Vagina (tissue), 2 donors: ENCODE measurements at places on chromosomes 7 and 10.

- DNase-seq: no peak
- no peaks in the 10 kb centered on the region for H3K36me3 ChIP-seq
- no peak overlapping the region for H3K4me3 ChIP-seq
These were observed 27.3 kb upstream of the AFAP1L2 start for GRCh38 chr10:114431414-114432135.

DNA sequence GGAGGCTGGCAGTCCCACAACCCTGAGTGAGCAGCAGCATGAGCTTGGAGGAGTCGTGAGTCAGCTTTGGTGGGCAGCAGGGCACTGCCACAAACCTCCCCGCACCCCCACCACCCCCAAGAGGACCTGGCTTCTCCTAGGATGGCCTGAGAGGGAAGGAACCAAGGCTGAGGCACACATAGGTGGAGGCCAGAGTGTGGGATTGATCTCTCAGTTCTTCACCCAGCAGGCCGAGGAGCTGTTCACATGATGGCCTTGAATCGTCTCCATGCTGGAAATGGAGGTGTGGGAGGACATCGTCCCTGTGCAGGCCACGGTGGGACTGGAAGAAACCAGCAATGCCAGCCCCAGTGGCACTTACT is 17.4 kb upstream of the GDF10 start:
- H3K4me1 ChIP-seq: peaks cover 8% of the 10 kb centered on the region
- no peaks in the 10 kb centered on the region for H3K27me3 ChIP-seq
- H3K36me3 ChIP-seq: no peaks in the 10 kb centered on the region

DNA sequence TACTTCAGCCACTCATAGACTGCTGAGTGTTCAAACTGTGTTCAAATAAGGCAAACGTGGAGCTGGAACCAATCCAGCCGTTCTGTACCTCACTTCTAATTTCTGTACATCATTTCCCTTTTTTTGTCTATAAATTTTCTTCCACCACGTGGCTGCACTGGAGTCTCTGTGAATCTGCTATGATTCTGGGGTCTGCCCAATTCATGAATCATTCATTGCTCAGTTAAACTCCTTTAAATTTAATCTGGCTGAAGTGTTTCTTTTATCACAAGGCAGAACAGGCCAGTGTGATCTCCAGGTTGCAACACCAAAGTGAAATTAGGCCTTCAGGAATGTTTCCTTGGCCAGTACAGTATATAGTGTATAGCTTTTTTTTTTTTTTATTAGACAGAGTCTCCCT is 53.5 kb downstream of the DNAJC12 start:
- no peak overlapping the region for H3K4me3 ChIP-seq
- H3K36me3 ChIP-seq: no peaks in the 10 kb centered on the region
- no peak overlapping the region for H3K27ac ChIP-seq
- H3K4me1 ChIP-seq: no peaks in the 10 kb centered on the region

GRCh38 chr10:14554491-14555205 is 220.0 kb downstream of the FAM107B start:
- H3K36me3 ChIP-seq: no peaks in the 10 kb centered on the region
- H3K27ac ChIP-seq: no peak overlapping the region
- peaks cover 31% of the 10 kb centered on the region for H3K4me1 ChIP-seq
- no peak overlapping the region for H3K4me3 ChIP-seq
- no peaks in the 10 kb centered on the region for H3K27me3 ChIP-seq
- DNase-seq: no peak

- no peak for DNase-seq
- H3K27me3 ChIP-seq: no peaks in the 10 kb centered on the region
- no peak overlapping the region for H3K4me3 ChIP-seq
- no peaks in the 10 kb centered on the region for H3K4me1 ChIP-seq
- no peak overlapping the region for H3K27ac ChIP-seq
These were observed 15.9 kb upstream of the CD36 start for GRCh38 chr7:80622541-80622940.

DNA sequence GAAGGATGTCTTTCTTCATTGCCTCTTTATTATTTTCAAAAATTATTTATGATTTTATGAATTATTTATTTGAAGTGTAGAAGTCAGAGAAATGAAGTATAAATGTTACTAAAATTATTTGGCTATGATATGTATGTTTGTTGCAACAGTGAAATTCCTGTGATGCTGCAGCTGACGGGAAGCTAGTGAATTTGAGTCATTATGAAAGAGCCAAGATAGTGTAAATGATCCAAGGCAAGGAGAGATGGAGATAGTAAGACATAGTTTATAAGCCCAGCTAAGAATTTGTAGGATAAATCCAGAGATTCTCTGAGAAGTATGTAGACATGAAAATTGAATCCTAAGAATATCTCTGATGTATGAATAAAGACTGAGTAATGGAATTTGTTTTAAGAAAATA is 30.8 kb downstream of the CASD1 start:
- H3K4me1 ChIP-seq: no peaks in the 10 kb centered on the region
- no peaks in the 10 kb centered on the region for H3K36me3 ChIP-seq

DNA sequence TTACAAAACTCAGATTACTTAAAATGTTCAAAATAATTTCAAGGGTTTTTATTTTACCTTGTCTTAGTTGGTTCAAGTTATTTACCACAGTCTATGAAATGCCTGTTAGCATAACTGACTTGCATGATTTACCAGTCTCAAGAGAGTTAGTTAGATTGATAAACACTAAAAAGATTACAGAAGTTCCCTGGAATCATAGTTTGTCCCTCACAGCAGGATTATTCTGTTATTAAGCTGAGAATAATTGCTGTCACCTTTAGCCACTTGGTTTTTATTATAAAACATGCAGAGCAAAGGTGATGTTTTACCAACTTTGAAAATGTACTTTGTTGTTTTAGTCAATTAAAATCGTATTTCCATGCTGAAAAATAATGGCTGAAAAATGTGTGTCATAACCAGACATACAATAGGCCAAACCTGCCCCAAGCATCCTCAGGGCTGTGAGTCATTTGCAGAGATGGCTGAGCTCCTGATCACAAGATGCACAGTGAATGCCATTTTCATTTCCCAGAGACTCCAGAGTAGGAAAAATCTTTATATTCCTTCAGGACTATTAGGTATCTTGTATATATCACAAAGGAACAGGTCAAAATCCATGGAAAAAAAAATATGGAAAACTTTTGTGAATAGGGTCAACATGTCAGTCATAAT is 87.8 kb upstream of the DKK1 start:
- no peak for DNase-seq
- H3K27me3 ChIP-seq: no peaks in the 10 kb centered on the region
- H3K36me3 ChIP-seq: no peaks in the 10 kb centered on the region
- no peak overlapping the region for H3K4me3 ChIP-seq
- no peak overlapping the region for H3K27ac ChIP-seq
- H3K4me1 ChIP-seq: no peaks in the 10 kb centered on the region

DNA sequence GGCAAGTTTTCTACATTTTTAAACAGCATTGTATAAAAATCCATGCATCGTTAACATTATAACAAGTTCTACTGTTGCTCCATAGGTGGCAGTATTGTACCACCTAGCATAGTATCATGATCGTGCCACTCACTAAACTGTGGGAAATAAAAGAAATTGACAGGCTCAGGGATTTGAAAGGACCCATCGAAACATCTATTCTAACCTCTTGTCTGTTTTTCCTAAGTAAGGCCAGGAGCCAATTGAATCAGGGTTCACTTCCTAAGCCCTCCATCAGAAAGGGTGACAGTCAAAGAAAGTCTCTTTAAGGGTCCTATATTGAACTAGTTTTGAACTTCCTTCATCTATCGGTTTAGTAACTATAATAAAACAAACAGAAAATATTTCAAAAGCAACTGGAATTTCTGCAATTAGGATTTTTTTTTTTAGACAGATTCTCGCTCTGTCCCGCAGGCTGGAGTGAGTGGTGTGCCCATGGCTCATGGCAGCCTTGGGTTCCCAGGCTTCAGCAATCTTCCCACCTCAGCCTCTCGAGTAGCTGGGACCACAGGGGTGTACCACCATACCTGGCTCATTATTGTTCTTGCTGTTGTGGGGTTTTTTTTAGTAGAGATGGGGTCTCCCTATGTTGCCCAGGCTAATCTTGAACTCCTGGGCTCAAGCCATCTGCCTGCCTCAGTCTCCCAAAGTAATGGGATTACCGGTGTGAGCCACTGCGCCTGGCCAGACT is 9.4 kb downstream of the HACD1 start:
- H3K27me3 ChIP-seq: no peaks in the 10 kb centered on the region
- no peak for DNase-seq
- H3K27ac ChIP-seq: no peak overlapping the region
- no peaks in the 10 kb centered on the region for H3K36me3 ChIP-seq
- H3K4me1 ChIP-seq: no peaks in the 10 kb centered on the region

DNA sequence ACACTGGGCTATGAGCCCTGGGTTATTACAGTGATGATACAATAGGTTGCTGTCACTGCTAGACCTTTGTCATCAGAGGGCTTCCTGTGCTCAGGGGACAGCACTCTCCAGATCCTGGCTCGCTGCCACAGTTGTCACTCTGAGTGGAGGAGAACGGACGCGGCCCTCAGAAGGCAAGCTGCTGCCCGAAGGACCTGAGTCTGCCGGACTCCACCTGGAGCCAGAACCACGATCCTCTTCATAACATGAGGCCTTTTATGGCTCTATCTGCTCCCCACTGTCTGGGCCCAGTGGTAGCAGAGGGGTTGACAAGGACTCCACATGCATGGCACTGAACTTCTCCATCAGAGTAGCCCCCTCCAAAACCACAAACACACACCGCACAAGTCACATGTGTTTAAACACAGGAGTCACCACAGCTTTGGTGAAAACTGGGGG is 94.7 kb upstream of the EFCAB10 start:
- no peaks in the 10 kb centered on the region for H3K27me3 ChIP-seq
- no peaks in the 10 kb centered on the region for H3K36me3 ChIP-seq
- no peak overlapping the region for H3K27ac ChIP-seq
- H3K4me3 ChIP-seq: no peak overlapping the region

DNA sequence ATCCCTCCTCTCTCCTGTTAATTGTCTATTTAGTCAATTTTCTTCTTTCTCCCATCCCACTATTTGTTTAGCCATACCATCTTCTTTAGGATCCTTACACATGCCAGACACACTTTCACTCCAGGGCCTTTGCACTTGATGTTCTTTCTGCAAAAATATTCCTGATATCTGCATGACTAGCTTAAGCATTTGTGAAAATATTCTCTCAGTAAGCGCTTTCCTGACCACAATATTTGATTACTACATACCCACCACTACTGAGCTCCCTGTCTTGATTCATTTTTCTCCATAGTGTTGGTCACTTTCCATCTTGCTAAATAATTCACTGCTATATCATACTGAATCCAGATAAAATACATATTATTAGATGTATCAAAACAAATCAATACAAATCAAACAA is 75.1 kb downstream of the SEMA3D start:
- no peak for DNase-seq
- no peaks in the 10 kb centered on the region for H3K4me1 ChIP-seq
- no peak overlapping the region for H3K4me3 ChIP-seq
- no peaks in the 10 kb centered on the region for H3K27me3 ChIP-seq
- no peak overlapping the region for H3K27ac ChIP-seq

DNA sequence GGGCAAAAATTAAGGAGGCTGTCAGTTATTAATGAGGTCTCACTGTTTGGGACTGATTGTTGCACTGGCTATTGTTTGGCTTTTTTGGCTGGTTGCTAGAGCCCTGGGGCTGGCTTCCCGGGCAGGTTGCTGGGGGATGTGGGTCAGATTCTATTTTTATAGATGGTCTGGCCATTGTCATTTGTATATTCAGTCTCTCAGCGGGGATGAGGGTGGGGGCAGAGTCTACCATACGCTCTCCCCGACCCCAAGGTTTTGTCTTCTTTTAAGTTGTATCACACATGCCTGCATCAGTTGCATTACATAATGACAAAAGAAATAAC is 84.3 kb upstream of the GRB10 start:
- H3K36me3 ChIP-seq: no peaks in the 10 kb centered on the region
- peaks cover 15% of the 10 kb centered on the region for H3K4me1 ChIP-seq
- no peaks in the 10 kb centered on the region for H3K27me3 ChIP-seq
- H3K4me3 ChIP-seq: no peak overlapping the region

GRCh38 chr7:133910761-133911160 is 216.4 kb upstream of the LRGUK start:
- H3K4me3 ChIP-seq: no peak overlapping the region
- no peak for DNase-seq
- no peaks in the 10 kb centered on the region for H3K36me3 ChIP-seq
- no peaks in the 10 kb centered on the region for H3K27me3 ChIP-seq

DNA sequence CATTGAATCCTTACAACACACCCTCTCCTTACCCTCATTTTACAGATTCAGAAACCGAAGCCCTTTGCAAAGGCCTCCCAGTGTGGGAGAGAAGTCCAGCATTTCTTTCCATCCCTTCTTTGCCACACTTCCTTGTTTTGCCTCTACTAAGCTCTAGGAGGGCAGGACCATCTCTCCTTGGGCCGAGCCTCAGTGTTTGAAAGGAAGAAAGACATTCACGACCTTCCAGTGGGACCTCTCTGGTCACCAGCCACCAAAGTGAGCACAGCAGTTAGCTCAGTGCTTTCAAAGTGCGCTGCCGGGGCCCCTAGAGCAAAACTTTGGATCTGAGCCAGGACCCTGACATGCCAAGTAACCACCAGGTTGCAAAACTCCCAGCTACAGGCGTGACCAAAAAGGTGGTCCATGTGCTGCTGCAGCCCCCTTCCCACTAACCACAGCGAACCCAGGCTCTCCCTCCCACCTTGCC is 12.4 kb downstream of the CTBP2 start:
- H3K4me1 ChIP-seq: peaks cover 95% of the 10 kb centered on the region
- no peak for DNase-seq
- H3K4me3 ChIP-seq: no peak overlapping the region
- peak overlapping the region; percentile 76 for H3K27ac ChIP-seq
- no peaks in the 10 kb centered on the region for H3K36me3 ChIP-seq

GRCh38 chr10:86500846-86501245 is 20.7 kb downstream of the WAPL start:
- no peaks in the 10 kb centered on the region for H3K27me3 ChIP-seq
- peaks cover 13% of the 10 kb centered on the region for H3K4me1 ChIP-seq
- no peak for DNase-seq
- H3K4me3 ChIP-seq: no peak overlapping the region
